ENCODE measurements at places on chromosomes 13 and 19.

DNA sequence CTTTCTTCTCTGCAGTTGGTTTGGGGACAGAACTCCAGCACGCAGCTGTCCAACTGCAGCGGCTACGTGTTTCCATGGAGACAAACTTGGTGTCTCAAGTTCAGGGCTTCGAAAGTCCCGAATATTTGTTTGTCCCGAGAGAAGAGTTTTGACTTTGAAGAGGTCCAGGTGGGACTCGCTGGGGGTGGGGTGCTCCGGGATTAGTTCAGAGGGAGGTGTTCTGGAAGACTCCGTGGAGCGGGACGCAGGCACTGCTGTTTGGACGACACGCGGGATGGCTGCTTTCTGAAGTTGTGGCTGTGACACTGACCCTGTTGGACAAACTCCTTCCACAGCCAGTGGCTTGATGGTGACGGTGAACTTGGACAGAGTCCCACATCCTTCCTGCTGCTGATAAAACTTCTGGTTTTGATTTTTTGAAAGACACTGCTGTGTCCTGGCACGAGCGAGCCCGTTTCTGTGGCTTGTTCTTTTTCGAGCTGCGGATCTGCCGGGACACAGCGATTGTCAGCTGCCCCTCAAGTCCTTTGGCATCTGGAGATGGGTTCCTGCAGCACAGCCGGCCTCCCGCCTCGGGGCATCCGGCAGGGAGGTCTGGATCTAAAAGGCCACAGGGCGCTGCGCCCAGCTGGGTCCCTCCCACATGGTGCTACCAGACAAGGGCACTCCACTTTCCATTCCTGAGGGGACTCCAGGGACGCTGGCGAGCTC, 15.9 kb upstream of the RANBP3 start:
- H3K4me3 ChIP-seq = no peak overlapping the region
- DNase-seq = peak; percentile 96
- H3K27ac ChIP-seq = peak overlapping the region; percentile 54
- peaks cover 25% of the 10 kb centered on the region for H3K4me1 ChIP-seq

GRCh38 chr13:95337597-95337996, 36.3 kb upstream of the ABCC4 start:
- no peak overlapping the region for H3K4me3 ChIP-seq
- no peaks in the 10 kb centered on the region for H3K36me3 ChIP-seq
- DNase-seq = no peak
- no peaks in the 10 kb centered on the region for H3K4me1 ChIP-seq

GRCh38 chr19:18366021-18366435, 19.9 kb upstream of the GDF15 start:
- peak overlapping the region; percentile 89 for H3K27ac ChIP-seq
- no peaks in the 10 kb centered on the region for H3K27me3 ChIP-seq
- DNase-seq = no peak
- H3K4me1 ChIP-seq = peaks cover 11% of the 10 kb centered on the region
- H3K36me3 ChIP-seq = no peaks in the 10 kb centered on the region

DNA sequence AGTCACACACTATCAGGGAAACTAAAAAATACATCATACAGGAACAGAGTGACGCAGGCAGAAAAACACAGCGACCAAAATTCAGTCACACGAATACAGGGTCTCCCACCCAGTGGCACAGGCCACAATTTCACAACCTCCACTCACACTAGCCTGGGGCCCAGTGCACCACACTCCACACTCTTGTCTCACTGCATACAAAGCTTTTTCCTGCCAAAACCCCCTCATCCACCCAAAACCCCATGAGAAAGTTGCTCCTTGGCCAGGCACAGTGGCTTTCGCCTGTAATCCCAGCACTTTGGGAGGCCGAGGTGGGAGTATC, 1.2 kb downstream of the S1PR5 start:
- H3K4me3 ChIP-seq = no peak overlapping the region
- no peak overlapping the region for H3K27ac ChIP-seq
- peaks cover 11% of the 10 kb centered on the region for H3K27me3 ChIP-seq
- peaks cover 13% of the 10 kb centered on the region for H3K4me1 ChIP-seq

DNA sequence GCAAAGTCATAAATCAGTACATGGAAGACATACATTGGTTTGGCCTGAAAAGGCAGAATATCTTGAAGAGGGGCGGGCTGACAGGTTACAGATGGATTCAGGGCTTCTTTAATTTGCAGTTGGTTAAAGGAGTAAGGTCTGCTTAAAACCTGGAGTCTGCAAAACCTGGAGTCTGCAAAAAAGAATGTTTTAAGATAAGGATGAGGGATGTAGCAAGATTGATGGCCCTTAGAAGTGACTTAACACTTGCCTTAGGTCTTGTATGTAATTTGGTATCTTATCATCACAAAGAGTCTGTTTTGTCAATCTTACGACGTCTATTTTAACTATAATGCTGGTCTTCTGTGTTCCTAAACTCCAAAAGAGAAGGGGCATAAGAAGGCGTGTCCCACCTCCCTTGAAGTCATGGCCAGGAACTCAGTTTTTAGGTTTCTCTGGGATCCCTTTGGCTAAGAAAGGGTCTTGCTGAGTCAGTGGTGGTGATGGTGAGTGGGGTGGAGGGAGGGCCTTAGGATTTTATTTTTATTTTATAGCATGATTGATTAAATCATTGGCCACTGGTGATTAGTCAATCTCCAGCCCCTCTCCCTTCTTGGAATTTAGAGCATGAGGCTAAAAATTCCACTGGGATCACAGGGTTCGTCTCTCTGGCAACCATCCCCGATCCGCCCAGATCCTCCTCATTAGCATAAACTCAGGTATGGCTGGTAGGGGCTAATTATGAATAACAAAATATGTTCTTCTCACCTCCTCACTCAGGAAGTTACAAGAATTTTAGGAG, 10.1 kb upstream of the HAS1 start:
- no peak overlapping the region for H3K4me3 ChIP-seq
- no peaks in the 10 kb centered on the region for H3K4me1 ChIP-seq
- no peak overlapping the region for H3K27ac ChIP-seq
- no peaks in the 10 kb centered on the region for H3K36me3 ChIP-seq
- H3K27me3 ChIP-seq = no peaks in the 10 kb centered on the region
- no peak for DNase-seq

DNA sequence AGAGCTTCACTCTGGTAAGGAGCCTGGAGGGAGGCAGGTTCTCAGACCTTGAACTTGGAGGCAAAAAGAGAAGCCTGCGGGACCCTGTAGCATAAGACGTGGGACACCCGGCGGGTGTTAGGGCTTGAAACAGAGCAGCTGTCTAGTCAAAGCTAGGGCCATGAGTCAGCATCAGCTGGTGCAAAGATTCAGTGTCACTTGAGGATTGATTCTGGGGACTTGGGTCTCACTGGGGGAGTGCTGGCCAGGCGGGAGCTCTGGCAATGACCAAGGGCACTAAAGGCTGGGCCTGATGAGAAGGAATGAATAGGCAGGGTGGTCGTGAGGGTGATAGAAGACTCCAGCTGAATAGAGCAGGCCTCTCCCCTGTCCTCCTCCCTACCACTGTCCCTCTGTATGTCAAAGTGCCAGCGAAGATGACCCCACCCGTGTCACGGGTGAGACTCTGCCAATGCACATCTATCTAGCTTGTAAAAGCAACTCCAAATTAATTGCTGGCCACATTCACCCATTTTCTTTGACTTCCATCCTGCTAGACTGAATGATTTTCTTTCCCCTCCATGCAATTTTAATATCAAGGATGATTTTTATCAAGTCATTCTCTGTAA, 97.1 kb downstream of the MBNL2 start:
- H3K4me1 ChIP-seq = no peaks in the 10 kb centered on the region
- H3K27me3 ChIP-seq = no peaks in the 10 kb centered on the region
- no peaks in the 10 kb centered on the region for H3K36me3 ChIP-seq

GRCh38 chr13:73411067-73411809, 352.4 kb downstream of the KLF5 start:
- no peaks in the 10 kb centered on the region for H3K36me3 ChIP-seq
- no peak for DNase-seq

DNA sequence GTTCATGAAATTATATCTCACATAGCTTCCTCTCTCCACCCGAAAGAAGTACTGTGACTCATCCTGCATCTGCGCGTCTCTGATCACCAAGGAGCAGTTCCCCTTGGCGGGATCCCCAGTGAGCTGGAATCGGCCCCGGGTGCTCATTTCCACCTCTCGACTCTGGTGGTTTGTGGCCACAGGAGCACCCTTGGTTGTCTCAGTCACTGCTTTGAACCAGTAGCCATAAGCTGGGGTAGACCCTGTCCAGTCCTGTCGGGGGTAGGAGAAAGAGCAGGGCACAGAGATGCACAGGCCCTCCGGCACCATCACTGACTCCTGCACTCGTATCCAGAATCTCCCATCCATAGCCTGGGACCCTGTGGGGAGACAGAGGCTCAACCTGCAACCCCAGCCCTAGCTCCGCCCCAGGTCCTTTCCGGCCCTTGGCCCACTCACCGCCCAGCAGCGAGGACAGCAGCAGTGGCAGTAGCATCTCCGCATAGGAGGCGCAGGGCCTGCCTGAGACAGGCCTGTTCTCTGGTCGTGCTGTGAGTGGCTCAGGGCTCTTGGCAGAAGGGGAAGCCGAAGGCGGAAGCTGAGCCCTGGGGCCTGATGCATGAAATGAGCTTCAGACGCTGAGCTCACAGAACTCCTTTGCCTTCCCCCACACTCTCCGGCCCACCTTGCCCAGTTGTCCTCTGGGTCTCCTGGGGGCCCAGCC, at the start of gene SIGLEC10:
TSS of gene SIGLEC10 (minus strand) at position 536 of the 703 bp plus-strand sequence. CDS start at position 475, 61 bp downstream.
- H3K36me3 ChIP-seq = no peaks in the 10 kb centered on the region
- DNase-seq = no peak
- no peak within 1 kb of the TSS for H3K27ac ChIP-seq
- no peaks in the 10 kb centered on the region for H3K27me3 ChIP-seq

DNA sequence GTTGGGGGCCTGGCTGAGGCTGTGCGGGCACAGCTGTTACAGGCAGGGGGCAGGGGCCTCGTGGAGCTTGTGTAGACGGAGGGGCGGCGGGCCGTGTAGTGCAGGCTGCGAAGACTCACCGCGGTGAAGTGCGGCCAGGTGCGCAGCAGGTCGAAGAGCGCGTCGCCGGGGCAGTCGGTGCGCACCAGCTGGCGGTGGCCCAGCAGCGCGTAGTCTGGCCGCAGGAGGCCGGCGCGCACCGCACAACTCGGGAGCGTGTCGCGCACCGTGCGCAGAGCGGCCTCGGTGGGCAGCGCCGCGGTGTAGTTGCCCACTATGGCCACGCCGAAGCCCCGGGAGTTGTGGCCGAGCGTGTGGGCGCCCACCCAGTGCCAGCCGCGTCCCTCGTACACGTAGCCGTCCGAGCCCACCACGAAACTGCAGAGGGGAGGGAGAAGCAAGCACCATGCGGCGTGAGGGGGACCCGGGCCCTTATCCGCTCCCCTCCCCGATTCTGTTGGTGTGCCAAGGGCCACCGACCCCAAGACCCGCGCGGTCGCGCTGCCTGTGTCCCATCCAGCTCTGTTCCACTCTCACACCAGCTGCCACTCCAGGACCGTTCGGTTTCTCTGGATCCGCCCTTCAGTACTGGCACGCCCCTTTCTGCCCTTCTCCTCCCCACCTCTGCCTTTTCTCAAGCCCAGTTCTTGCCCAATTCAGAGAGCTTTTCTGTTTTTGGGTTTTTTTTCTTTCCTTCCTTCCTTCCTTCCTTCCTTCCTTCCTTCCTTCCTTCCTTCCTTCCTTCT, 5.4 kb upstream of the RASAL3 start:
- peaks cover 13% of the 10 kb centered on the region for H3K27me3 ChIP-seq
- H3K4me1 ChIP-seq = no peaks in the 10 kb centered on the region
- H3K27ac ChIP-seq = no peak overlapping the region
- H3K36me3 ChIP-seq = no peaks in the 10 kb centered on the region
- H3K4me3 ChIP-seq = peak overlapping the region; percentile 12

DNA sequence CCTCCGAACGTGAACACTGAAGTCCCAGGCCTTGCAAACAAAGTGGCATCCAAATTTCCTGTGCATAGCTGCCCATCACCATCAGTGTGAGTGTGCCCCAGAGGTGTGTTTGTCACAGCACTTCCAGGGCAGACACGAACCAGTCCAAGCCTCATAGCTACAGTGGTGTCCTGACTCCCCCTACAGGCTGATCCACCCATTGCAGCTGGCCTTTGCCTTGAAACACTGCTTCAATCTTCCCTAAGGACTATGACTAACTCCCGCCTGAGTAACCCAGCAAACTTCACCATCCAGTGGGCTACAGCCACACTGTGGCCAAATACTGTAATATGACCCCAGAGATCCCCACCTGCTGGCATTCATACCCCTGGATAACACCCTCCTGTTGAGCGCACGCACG, 3.9 kb downstream of the ZNF266 start:
- no peak overlapping the region for H3K4me3 ChIP-seq
- peak; percentile 12 for DNase-seq
- H3K27ac ChIP-seq = no peak overlapping the region
- no peaks in the 10 kb centered on the region for H3K27me3 ChIP-seq
- H3K4me1 ChIP-seq = peaks cover 19% of the 10 kb centered on the region

GRCh38 chr19:3766520-3766919, 4.0 kb downstream of the MRPL54 start:
- H3K4me3 ChIP-seq = no peak overlapping the region
- peaks cover 14% of the 10 kb centered on the region for H3K4me1 ChIP-seq
- no peaks in the 10 kb centered on the region for H3K27me3 ChIP-seq
- DNase-seq = no peak
- H3K36me3 ChIP-seq = peaks cover 20% of the 10 kb centered on the region

GRCh38 chr19:44890366-44891015, 563 bp upstream of the TOMM40 start:
- peak overlapping the region; percentile 85 for H3K27ac ChIP-seq
- no peak overlapping the region for H3K4me3 ChIP-seq
- H3K27me3 ChIP-seq = no peaks in the 10 kb centered on the region
- peaks cover 13% of the 10 kb centered on the region for H3K4me1 ChIP-seq
- peak; percentile 100 for DNase-seq
- H3K36me3 ChIP-seq = peaks cover 39% of the 10 kb centered on the region

DNA sequence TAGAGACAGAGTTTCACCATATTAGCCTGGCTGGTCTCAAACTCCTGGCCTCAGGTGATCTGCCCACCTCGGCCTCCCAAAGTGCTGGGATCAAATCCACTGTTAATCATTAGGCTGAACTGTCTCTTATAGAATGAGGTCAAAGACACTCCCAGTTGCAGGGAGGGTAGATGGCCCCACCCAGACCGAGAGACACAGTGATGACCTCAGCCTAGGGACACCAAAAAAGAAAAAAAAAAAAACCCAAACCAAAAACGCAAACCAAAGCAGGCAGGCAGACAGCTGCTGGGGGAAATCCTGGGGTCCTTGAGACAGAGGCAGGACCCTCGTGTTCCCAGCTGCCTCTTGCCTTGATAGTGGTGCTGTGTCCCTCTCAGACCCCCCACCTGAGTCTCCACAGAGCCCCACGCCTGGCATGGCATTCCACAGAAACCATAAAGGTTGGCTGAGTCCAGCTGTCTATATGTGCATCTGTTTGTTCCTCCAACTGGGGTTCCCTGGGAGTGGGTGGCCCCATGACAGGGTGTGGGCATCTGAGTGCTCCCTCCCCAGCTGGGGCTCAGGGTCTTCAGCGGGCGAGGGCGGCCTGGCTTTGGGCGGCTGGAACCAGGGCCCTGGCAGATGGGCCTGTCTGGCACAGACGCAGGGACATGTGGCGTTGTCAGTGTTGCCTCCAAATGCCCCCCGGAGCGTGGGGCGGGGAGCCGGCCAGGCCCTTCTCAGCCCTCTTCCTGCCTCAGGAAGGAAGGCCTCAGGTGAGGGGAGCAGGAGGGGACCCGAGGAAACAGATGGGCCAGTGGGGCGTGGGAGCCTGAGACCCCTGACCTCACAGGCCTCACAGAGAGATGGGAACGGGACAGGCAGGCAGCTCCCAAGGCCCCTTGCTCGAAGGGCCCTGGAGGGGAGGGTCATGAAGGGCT, 5.2 kb downstream of the DAND5 start:
- H3K27ac ChIP-seq = no peak overlapping the region
- H3K27me3 ChIP-seq = no peaks in the 10 kb centered on the region
- H3K36me3 ChIP-seq = no peaks in the 10 kb centered on the region
- no peak overlapping the region for H3K4me3 ChIP-seq

- H3K27me3 ChIP-seq = no peaks in the 10 kb centered on the region
- peak overlapping the region; percentile 61 for H3K27ac ChIP-seq
- peaks cover 24% of the 10 kb centered on the region for H3K4me1 ChIP-seq
Measured at GRCh38 chr13:98997738-98998641, 20.1 kb upstream of the DOCK9 start.

Data from thyroid gland (tissue), 4 donors.